GOT3 (cell line): ENCODE measurements at places on chromosomes 16 and 17.

DNA sequence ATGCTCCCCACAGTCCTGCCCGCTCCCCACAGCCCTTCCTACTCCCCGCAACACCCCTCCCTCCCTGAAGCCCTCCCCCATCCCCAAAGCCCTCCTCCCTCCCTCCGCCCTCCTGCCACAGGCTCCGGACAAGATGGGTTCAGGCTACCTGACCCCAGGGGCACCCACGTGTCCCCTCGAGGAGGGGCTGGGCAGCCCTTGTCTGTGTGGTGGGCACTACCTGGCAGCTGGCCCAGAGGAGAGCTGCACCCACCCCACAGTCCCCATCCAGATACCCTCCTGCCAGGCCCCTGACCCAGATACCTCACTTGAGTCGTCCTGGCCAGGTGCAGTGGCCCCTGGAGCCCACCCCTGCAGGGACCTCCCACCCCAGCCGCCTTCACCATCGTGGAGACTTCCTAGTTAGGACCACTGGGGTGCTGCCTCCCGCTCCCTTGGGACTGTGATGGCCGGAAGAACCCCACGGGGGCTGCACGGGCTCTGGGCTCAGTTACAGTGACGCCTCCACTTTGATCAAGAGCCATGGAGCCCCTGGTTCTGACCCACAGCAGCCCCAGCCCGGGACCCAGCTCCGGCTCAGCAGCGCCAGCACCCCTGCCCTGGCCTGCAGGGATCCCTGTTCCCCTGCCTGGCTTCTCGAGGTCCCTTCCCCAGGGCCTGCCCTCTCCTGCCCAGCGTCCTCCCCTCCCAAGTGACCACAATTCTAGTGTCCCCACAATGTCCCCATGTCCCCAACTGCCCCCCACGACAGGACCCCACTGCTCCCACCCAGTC, 806 bp downstream of the PERCC1 start:
- DNase-seq: no peak

- no peak for DNase-seq
Observed at GRCh38 chr17:58337210-58337599, 8.6 kb upstream of the TSPOAP1 start.

DNA sequence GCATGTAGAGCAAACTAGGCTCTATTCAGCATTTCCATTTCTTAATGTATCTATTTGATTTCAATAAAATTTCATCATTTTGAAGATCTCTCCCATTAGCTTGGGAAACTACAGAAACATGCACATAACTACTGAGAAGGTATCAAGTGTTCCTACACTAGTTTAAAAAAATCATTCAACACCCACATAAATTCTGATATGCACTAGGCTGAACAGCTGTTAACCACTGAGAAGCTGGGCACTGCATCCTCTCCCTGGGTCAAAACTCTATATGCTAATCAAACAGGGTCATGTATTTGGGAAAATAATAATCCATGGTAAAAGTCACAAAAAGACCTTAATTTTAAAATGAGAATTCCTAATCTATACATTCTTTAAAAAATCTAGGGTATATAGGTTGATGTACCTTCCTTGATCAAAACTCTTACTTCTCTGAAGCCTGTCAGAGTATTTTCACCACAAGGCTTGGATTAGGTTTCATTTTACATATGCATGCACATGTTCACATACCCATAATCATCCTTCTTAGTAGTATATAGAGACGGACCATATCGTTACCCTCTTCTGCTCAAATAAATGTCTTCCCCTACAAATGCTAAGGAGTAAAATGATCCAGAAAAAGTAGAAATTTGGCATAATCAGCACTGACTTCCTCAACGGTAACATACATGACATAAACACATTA, 57.2 kb downstream of the KANSL1 start:
- DNase-seq: no peak

- DNase-seq: no peak
Observed at GRCh38 chr17:21218101-21218500, 4.1 kb upstream of the TMEM11 start.

- no peak for DNase-seq
Observed at GRCh38 chr16:3012828-3013420, at the start of gene CLDN9. CLDN9 (plus strand) TSS chr16:3012923; CDS start chr16:3013363, 440 bp downstream.

- no peak for DNase-seq
Observed at GRCh38 chr17:17088086-17088485, 45.8 kb downstream of the MPRIP start.

DNA sequence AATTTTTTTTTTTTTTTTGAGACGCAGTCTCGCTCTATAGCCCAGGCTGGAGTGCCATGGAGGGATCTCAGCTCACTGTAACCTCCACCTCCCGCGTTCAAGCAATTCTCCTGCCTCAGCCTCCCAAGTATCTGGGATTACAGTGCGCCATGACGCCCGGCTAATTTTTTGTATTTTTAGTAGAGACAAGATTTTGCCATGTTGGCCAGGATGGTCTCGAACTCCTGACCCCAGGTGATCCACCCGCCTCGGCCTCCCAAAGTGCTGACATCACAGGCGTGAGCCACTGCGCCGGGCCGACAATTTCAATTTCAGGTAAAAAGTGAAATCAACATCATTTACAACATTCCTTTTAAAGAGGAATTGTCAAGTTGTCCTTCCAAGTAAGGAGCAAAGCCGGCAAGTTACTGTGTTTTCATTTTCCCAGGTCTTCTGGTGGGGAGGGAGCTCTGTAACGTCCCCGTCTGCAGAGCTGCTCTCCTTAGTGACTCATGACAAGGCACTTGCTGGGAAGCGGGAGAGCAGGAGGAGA, 873 bp downstream of the NPLOC4 start:
- DNase-seq: no peak

DNA sequence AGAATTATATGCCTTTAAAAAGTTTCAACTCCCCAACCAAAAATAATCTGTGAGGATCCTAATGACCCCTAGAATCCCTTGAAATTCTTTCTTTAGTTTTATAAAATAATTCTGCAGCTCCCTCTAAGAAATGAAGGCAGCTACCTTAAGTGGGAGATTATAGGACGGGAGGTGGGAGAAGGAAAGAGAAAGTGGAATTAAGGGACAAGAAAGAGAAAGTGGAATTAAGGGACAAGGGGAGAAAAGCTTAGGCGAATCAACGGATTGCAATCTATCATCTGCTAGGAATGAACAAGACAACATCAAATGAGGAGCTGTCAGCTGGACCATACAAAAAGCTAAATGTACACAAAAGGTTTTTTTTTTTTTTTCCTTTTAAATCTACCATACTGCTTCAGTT, 262.0 kb downstream of the ZFHX3 start:
- no peak for DNase-seq

GRCh38 chr16:50069060-50069459, 3.3 kb downstream of the HEATR3 start:
- DNase-seq: no peak

DNA sequence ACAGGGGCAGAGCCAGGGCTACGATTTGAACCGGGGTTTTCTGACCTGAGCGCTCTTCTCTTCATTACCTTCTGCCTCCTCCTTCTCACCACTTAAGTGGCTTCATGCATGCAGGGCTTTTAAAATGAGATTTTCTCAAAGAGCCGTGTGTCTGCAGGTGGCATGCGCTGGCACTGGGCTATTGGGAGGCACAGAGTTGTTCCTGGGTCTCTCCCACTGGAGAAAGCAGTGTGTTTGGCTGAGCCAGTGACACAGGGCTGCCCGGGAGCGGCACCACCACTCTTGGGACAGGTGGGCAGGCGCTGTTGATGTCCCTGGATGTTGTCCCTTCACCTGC, 218.8 kb upstream of the CHMP6 start:
- DNase-seq: no peak

GRCh38 chr16:74511961-74512360, 90.7 kb upstream of the CLEC18B start:
- DNase-seq: no peak

DNA sequence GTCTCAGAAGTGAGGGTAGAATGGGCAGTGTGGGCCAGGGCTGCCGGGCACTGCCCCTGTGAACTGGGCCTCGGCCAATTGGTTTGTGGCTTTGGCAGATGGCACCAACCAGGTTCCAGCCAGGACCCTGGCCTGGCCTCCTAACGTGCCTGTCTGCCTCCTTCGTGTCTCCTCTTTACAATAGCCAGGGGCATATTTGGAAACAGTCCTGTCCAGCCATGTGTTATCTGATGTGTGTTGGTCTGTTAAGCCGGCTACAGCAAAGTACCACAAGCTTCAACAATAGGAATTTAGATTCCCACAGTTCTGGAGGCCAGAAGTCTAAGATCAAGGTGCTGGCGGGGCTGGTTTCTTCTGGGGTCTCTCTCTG, 14.6 kb downstream of the CRISPLD2 start:
- no peak for DNase-seq

- DNase-seq: no peak
Observed at GRCh38 chr17:79304884-79305283, 230.3 kb downstream of the ENGASE start.

- DNase-seq: no peak
Observed at GRCh38 chr16:26598061-26598460, 468.7 kb upstream of the C16orf82 start.

DNA sequence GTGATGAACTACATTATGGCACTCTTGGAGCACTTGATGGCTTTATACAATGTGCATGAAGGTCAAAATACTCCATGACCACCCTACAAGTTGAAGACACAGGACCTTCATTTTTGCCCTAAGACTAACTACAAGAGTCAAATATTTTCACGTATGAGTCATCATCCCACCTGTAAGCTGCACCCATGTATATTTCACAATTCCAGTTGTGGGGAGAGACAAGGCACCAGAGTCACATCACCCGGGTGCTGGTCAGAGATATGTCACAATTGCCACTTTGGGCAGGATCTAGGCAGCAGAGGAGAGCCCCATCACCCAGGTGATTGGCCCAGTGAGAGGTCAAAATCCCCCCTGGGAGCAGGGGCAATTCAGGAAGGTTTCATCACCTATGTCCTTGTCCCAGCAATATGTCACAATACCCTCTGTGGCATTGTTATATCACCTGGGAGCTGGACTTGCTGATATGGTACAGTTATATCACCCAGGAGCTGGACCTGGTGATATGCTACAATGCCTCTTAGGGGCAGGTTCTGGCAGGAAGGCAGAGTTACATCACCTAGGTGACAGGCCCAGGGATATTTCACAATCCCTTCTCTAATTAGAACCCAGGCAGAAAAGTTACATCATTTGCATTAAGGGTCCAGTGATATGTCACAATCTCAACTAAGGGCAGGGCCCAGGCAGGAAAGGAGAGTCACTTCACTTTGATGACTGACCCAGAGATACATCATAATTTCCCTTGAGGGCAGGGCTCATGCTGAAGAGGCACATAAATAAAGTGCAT, 1839.2 kb downstream of the TP53TG3F start:
- no peak for DNase-seq

- DNase-seq: no peak
Observed at GRCh38 chr17:49316258-49316570, 45.8 kb downstream of the ZNF652 start.

- DNase-seq: no peak
Observed at GRCh38 chr16:51035110-51035498, 116.0 kb downstream of the SALL1 start.

DNA sequence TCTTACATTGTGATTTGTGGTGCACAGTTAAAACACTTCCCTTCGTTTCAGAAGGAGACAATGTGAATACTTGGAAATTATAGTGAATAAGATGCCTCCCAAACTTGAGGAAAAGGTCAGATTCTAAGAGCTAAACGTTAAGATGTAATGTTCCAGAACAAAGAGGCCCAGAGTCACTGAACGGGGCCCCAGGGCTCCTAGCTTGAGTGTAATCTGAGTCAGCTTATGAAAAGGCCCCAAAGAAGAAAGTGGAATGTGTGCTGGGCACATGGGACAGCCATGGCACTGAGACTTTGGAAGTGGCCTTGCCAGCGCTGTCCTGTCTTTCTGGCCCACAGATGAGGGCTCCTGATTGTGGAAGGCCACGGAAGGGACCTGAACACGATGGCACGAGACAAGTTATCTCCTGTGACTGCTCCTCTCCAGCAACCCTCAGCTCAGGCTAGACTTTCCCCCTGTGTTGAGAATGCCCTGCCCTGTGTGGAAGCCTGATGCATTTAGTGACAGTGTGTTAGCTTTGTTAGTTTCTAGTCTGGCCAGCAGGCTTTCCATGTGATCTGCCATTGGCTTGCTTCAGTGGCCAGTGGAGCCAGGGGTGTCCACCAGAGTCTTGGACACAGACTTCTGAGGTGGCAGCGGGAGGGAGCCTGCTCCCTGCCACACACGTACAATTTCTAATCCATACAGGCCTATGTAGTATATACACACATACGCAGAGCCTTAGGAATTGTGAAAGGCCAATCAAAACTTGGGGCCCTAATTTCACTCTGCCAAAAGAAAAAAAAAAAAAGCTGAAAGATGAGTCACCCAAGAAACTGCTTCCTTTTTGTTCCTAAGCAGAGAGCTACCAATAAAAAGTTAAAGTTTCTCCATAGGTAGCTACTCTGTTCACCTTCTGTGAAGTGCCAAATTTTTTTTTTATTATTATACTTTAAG, 13.1 kb downstream of the SPATA33 start:
- DNase-seq: no peak

GRCh38 chr17:79933863-79934652, 94.8 kb upstream of the CBX4 start:
- DNase-seq: no peak

- no peak for DNase-seq
Observed at GRCh38 chr17:68803164-68803929, 151.8 kb downstream of the ABCA8 start.

GRCh38 chr17:33120103-33120502, 128.5 kb downstream of the SPACA3 start:
- no peak for DNase-seq

DNA sequence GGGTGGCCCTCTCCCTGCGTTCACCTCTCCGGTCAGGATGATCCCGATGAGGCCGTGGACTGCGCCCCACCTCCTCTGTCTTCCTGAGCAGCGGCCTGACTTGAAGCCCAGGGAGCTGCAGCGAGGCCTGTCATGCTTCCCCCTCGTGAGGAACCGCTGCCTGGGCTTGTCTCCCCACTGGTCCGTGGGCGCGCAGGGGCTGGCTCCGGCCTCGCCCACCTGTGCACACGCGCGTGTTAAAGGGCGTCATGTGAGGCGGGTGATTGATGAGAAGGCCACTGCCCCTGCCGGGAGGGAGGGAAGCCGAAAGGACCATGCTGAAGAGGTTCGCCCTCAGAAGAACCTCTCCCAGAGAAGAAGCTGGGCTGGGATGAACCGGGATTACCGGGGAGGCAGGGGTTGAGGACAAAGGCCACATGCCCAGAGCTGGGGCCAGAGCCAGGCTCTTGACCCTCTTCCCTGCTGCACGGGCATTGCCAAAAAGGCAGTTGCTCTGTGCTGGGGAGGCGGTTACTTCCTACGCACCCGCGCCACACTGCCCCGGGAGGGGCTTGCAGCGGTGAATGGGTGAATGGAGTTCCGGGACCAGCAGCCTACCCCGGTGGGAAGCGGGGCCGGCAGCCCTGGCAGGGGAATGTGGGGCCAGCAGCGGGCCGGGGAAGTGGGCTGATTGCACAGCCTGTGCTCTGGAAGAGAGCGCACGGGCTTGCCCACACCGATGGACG, 85.9 kb upstream of the GSE1 start:
- no peak for DNase-seq

- DNase-seq: no peak
Observed at GRCh38 chr16:65773301-65773874, 593.1 kb upstream of the CDH5 start.
